Erythroblast (primary cell): ENCODE measurements at places on chromosomes 5 and 9.

GRCh38 chr5:65984098-65984885 is 57.9 kb downstream of the ERBIN start:
- DNase-seq, result peak; percentile 19

- DNase-seq, result no peak
These were observed 253.3 kb downstream of the CTNND2 start for GRCh38 chr5:11650936-11651335.

- no peak for DNase-seq
These were observed 681 bp upstream of the ETF1 start for GRCh38 chr5:138543730-138544104.

DNA sequence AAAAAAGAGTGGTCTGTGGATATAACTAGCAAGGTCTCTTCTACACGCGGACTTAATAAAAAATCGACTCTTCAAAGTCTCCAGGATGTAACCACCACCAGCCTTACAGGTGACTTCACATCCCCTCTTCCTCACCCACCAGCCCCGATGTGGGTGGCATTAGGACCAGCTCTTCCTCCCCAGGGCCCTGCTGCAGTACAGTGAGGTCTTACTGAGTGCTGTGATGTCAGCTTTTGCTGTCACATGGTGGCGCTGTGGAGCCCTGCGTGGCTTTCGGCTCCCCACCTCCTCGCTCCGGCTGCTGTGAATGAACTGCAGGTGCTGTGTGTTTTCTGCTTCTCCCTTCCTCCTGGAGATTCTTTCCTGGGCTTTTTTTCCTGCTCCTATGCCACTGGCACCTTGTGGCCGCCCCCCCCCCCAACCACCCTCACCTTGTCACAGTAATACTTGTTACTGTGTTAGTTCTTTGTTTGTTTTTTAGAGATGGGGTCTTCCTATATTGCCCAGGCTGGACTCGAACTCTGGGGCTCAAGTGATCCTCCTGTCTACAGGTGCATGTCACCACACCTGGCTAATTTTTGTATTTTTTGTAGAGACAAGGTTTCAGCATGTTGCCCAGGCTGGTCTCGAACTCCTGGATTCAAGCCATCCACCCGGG is 15.8 kb upstream of the RAPGEF1 start:
- DNase-seq, result peak; percentile 82

- no peak for DNase-seq
These were observed 76.3 kb downstream of the AOPEP start for GRCh38 chr9:94802793-94803192.

- DNase-seq, result no peak
These were observed 597 bp upstream of the CENPH start for GRCh38 chr5:69188811-69189161.

- DNase-seq, result no peak
These were observed 155.1 kb downstream of the AGTPBP1 start for GRCh38 chr9:85586684-85587083.

DNA sequence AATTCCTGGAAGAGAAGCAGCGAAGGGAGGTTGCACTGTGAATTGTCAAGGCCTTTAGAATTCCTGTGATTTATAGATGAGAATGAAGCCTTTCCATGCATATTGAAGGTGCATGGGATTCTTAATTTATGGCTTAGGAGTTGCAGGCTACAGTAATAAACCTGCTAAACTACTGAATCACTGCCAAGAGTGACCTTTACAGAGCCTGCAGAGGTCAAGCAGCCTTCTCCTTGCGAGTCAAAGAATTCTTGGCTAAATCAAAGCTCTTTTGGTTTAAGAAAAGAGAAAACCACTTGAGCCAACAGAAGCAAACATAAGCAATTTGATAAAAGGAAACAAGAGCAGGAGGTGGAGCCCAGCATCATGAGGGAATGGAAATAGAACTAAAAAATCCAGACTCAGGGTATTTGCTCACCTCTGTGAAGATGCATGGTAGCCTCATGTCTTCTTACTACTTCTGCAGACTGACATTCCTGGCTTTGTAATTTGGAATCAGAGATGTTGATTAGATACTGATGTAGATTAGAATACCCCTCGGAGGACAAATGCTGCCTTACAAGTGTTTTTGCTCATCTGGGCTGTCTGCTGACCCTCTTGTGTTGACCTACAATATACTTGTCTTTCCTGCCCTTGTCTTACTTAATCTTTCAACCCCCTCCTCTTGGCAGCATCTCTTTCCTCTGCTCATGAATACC is 90.3 kb upstream of the IFNK start:
- no peak for DNase-seq

GRCh38 chr5:76175051-76175666 is 92.0 kb downstream of the SV2C start:
- DNase-seq, result peak; percentile 76

- DNase-seq, result no peak
These were observed 15.3 kb downstream of the TRMO start for GRCh38 chr9:97907046-97907445.

DNA sequence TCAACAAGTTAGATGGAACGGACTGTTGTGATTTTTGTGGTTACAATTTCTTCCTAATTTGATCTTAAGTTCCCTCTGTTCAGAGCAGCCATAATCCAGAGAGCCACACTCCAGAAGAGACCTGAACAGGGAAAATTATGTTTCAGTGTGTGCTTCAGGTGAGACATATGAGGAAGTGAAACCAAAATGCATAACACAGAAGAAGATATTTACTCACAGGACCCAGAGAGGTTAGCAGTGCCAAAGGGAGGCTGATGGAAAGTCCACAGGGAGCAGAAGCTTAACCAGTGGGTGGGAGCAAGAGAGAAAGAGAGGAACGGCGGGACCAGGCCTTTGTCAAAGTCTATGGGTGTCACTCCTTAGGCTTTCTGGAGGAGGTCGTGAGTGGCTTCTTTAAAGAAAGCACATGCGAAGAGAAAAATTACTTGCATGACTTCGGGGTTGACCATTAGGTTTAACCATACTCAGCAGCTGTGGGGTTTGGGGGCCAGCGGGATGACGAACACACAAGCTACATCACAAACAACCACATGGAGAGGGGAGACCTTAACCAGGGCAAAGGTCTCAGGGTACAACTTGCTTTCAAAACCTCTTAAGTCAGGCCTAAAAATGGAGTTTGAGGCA is 141.4 kb downstream of the MED10 start:
- no peak for DNase-seq

- DNase-seq, result no peak
These were observed 39.5 kb downstream of the PTGES start for GRCh38 chr9:129713402-129713679.

DNA sequence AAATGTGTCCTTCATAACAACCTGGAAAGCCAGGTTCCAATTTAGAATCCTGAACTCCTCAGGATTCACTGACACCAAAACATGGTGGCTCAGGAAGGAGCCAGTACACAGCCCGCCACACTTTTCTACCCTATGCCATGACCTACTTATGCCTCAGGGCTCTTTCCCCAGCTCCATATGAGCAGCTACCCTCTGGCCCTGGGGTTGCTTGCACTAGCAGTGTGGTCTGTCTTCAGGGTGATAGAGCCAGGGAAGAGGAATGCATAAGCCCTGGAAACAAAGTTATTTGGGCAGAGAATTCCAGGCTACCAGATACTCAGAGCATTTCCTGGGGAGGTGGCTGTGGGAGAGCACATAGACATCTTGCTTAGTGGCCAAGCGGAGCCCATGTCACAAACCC is 15.0 kb upstream of the ECM2 start:
- no peak for DNase-seq

GRCh38 chr5:53389093-53389492 is 91.3 kb upstream of the FST start:
- DNase-seq, result no peak

- no peak for DNase-seq
These were observed 166.6 kb downstream of the FANCC start for GRCh38 chr9:95150903-95151302.

DNA sequence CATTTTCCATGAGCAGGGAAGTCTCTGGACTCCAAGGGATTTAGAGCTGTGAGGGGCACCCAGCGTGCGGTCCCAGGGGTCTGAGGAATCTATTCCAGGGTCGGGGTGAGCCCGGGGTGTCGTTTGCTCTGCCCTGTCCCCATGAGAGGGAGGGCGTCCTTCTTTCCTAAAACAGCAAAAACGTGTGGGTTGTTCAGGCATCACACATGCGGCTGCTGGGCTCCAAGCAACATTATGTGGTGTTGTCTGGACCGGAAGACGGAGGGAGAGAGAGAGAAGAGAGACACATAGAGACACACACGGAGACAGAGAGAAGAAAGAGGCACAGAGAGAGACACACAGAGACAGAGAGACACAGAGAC is 42.7 kb upstream of the COL5A1 start:
- no peak for DNase-seq

- DNase-seq, result no peak
These were observed 65.4 kb upstream of the ARAP3 start for GRCh38 chr5:141747152-141748141.

- DNase-seq, result peak; percentile 25
These were observed 998 bp downstream of the SRP19 start for GRCh38 chr5:112862085-112862484.

- DNase-seq, result no peak
These were observed 171.0 kb upstream of the IER5L start for GRCh38 chr9:129348890-129349664.

- DNase-seq, result no peak
These were observed 52.6 kb upstream of the RXRA start for GRCh38 chr9:134273647-134274046.

DNA sequence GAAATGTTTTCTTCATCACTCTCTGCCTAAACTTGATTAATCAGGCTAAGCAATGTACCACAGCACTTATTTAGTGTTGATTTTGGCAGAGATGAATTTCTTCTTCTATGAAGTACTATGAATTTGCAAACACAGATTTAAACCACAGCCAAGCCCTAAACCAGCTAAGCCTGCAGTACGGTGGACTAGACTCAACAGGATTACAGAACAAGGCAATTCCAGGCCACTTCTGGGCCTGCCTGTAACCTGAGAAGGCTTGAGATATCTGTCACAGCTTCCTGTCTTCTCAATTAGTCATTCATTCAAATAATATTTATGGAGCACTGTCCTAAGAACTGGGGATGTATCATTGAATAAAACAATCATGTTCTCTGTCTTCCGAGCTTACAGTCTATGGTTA is 32.4 kb upstream of the CAST start:
- DNase-seq, result no peak

DNA sequence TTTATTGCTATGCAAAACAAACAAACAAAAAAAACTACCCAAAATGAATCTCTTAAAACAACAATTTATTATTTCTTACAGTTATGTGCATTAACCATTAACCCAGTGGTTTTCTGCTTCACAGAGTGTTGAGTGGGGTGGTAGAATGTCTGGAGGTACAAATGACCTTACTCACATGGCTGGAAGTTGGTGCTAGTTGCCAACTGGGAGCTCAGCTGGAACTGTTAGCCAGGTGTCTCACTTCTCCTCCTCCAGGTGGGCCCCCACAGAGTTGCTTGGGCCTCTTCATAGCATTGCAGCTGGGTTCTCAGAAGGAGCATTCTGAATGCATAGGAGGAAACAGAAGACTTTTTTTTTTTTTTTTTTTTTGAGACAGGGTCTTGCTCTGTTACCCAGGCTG is 10.5 kb upstream of the B4GALT1 start:
- no peak for DNase-seq

DNA sequence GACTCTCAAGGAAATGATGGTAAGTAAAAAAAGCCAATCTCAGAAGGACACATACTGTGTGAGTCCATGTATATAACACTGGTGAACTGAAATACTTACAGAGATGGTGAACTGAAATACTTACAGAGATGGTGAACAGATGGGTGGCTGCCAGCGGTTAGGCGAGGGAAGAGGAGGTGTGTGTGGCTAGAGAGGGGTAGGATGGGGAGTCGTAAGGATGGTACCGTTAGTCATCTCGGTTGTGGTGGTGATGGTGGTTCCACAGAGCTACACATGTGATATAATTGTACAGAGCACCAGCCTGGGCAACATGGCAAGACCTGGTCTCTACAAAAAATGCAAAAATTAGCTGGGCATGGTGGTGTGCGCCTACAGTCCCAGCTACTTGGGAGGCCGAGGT is 113.6 kb upstream of the RAPGEF1 start:
- DNase-seq, result no peak

DNA sequence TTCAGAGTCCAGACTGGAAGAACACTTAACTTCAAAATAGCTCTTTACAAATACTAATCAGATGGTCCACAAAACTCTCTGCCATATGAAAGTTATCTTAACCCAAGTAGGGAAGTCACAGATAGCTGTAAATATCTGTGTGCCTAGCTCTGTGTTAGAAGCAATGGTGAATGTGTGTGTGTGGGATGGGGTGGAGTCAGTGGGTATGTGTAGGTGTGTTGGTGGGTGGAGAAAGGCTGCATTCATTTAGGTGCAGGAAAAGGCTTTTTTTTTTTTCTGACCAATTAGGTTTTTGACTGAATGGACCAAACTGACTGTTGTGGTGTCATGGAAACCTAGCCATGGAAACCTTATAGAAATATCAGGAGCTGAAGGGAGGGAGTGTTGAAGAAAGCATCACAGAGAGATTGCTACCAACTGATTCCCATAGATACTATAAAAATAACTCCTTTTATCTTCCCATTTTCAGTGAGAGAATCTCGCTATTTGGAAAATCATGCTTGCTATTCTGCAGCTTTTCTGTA is 156.2 kb upstream of the NR3C1 start:
- DNase-seq, result no peak
